ENCODE measurements at places on chromosomes 7 and 10.
A peak's percentile ranks its signal among the peaks of the same experiment; 100 is the strongest.

- DNase-seq = no peak
Measured at GRCh38 chr10:116973946-116974455, 31.0 kb downstream of the SHTN1 start.

DNA sequence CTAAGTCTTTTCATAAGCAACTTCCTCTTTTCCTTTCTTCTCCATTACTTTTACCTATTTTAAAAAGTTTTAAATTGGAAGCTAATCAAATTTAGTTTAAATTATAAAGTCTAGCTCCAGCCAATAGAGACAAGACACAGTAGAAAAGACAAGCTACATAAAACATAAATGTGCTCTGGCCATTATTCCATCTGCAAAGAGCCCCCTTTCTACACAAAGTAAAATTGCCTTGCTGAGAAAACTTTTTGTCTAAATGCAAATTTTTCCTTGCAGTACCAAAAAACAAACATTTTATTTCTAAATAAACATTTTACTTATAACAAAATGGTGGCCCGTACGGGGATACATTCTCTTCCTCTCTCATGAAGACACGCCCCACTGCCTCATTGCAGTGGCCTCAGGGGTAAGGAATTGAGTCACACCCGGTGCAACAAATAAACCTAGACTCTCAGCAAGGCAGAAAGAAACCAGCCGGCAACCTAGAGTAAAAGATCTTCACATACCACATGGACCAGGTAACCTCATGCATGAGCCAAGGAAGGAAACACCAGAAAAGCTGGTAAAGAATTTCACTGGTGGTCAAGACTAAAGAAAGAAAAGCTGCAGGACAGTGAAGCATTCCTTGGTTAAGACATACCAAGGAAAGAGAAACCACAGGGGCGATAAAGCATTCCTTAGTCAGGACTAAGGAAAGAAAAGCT lies 71.6 kb upstream of the ZNF746 start:
- DNase-seq = no peak

GRCh38 chr10:33542752-33543505 lies 208.5 kb upstream of the NRP1 start:
- no peak for DNase-seq

- DNase-seq = no peak
Measured at GRCh38 chr10:114026189-114027040, 17.3 kb upstream of the ADRB1 start.

- DNase-seq = peak; percentile 49
Measured at GRCh38 chr7:130942211-130942964, 208.4 kb upstream of the KLF14 start.

DNA sequence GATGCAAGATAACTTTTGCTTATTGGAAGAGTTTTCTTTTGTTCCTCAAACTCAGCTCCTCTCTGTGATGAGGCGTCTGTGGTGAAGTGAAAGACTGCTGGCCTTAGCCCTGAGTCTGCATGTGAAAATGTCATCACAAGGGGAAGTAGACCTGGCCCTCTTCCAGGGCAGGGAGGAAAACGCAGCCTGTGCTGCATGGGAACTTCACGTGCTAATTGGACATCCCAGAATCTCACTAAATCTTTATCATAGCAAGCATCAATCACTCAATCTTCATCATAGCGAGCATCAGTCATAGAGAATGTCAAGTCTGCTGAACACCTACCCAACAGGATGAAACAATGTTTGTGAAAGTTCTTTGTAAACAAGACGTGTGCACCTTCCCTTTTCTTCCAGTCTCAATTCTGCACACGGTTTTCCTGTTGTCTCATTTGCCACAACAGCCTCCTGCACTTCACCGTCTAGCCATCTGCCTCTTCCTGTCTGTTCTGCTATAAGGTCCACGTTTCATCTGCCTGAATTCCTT lies 314.6 kb downstream of the FRMD4A start:
- DNase-seq = no peak

DNA sequence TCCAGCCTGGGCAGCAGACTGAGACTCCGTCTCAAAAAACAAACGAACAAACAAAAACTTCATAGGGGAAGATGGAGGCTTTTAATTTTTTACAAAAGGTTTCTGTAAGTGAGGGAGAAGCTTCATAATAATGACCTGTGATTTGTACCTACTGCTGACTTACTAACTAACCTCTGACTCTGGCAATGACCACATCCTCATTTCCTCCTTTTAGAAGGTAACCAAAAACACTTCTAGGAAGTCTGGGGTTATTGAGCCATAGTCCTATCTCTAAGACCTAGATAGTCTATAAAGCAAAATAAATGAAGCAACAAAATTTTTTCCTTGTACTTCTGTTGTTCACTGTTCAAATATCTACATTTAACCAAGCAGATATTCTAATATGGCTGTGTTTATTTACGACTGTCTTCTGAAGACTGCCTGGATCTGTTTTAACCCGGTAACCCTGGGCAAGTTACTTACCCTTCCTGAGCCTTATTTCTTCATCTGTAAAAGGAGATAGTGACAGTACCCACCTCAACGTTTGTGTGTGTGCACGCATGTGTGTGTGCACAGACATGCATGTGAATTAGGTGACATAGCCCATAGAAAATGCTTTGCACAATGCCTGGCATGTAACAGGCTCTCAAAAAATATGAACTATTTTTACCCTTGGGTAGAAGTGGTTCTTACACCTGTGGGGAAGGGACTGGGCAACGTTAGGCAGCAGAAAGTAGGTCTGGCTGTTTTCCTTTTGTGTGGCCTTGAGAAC lies 30.8 kb upstream of the SMNDC1 start:
- no peak for DNase-seq

GRCh38 chr7:151936207-151936606 lies 20.0 kb upstream of the GALNTL5 start:
- no peak for DNase-seq

- DNase-seq = no peak
Measured at GRCh38 chr10:9301554-9301953, 1247.1 kb downstream of the GATA3 start.

GRCh38 chr7:29310625-29311024 lies 116.0 kb downstream of the CHN2 start:
- DNase-seq = no peak

DNA sequence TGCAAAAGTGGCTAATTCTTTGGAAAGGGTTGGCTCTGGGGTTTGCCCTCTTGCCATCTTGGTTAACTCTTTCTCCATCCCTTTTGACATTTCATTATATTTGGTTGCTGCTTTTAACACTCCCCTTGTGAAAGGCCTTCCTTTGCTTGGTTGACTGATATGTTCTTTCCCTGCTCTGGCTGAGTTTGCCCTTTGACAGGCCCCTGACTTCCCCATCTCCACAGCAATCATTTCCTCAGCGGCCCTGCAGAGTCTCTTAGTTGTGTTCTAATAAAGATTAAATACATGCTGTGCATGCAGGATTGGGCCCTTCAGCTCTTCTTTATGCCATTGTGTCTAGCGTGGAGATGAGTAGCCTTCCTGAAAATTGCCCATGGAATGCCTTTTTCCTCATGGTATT lies 84.5 kb upstream of the CSTF2T start:
- no peak for DNase-seq

- DNase-seq = no peak
Measured at GRCh38 chr7:136403591-136403990, 426.4 kb upstream of the MTPN start.

DNA sequence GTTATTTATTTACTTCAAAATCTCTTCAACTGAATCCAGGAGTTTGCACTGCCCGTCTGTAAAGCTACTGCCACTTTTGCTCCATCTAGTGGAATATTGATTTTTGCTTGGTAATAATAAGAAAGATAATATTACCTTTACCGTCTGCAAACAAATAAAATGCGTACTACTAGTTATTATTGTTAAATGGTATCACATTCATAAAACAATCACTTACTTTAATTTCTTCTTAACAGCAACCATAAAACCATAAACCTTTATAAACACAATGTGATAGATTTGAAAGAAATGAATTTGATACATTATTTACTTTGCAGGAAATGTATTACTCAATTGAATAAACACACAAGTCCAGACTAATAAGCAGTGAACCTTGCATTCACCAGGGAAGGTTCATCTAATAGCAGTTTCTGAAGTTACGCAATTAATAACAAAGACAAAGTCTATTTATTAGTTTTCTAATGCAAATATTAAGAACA lies 6.4 kb downstream of the AGMO start:
- no peak for DNase-seq

- DNase-seq = no peak
Measured at GRCh38 chr7:4832711-4833110, 29.1 kb downstream of the PAPOLB start.

DNA sequence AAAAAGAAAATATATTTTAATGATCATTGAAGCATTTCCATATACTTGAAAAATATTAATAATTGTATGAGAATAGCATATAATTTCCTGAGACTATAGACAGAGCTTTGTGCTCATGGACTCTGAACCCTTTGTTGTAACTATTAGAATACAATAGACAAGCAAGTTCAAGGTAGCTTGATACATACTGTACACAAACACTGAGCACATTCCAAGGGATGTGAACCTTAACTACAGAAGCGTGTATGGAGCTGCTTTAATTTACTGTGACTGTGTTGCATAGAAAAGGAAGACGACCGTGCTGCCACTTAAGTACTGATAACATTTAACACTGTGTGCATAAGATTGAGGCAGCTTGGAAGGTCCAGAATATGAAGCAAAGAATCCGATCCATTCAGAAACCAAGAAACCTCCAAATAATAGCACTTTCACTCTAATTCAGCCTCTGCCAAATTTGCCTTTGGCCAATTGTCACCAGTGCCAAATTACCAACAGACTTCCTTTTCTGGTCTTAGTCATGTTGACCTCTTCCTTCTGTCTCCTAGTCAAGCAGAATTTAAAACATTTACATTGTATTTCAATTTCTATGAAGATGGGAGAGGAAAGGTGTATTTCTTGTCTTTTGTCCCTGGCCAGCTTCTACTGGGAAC lies 566.1 kb upstream of the GALNT17 start:
- DNase-seq = no peak

DNA sequence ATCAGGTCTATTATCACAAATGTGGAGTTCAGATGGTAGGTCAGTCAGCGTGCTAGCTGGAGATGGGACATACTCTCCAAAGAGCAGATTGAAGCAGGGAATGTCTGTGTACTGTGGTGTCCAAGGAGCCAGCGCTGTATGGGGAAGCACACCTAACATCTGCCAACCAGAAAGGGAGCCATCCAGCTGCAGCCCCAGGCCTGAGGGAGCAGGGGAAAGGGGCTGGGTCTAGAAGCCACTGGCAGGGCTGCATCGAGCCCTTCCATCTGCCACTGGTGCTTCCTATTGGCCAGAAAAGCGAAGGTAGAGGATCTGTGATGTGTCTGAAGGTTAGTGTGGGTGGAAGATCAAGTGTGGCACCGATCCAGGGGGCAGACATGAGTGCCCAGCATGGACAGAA lies 8.0 kb upstream of the RAMP3 start:
- DNase-seq = no peak

- no peak for DNase-seq
Measured at GRCh38 chr7:14639329-14639728, 263.2 kb downstream of the DGKB start.

- no peak for DNase-seq
Measured at GRCh38 chr10:89377705-89378637, at the start of gene IFIT1B. Gene IFIT1B (plus strand): TSS chr10:89378056. CDS start chr10:89378136, 80 bp downstream.

DNA sequence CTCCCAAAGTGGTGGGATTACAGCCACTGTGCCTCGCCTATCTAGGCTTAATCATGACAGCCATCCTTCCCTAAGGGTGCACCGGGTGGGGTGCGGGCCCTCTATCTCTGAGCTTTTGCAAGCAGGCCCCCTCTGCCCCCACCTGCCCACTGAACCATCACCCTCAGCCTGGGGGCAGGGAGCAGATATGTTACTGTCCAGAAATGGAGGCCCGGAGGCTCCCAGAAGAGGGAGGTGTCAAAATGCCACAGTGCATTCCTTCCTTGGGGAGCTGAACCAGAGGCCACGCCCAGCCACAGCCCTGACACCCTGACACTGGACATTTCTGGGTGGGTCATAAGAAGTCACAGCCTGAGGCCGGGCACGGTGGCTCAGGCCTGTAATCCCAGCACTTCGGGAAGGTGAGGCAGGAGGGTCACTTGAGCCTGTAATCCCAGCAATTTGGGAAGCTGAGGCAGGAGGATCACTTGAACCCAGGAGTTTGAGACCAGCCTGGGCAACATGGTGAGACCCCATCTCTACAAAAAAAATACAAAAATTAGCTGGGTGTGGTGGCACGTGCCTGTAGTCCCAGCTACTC lies 129.8 kb upstream of the TNRC18 start:
- no peak for DNase-seq

DNA sequence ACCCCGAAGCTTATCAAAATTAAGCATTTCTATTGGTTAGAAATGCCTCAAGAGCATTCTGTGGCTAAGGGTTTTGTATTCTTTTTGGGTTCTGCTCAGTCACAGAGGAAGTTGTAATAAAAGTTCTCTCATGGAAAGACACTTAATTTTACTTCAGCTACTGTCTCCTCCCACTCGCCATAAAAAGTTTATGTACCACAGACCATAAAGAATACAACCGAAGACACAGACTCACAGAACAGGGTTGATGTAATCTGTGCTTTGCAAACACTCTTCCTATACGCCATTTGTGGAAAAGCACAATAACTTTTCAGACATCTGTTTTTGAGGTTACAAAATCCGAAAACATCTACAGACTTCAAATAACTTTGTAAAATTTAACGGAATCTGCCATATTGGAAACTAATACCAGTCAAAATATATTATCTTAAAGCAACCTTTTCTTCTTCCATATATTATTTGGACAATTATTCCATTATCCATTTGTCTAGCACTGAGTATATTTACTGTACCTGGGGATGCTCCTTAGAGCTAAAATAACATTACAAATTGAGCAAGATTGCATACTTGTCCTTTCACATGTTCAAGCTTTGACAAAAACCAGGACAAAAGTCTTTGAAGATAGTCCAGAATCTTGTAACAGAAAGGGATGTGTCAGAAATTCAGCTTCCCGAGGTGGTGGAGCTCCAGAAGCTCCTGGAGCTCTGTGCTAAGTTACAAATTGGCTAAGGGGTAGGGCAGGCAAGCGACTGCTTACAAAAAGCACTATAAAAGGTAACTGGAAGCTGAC lies 219.0 kb upstream of the MEOX2 start:
- DNase-seq = no peak

DNA sequence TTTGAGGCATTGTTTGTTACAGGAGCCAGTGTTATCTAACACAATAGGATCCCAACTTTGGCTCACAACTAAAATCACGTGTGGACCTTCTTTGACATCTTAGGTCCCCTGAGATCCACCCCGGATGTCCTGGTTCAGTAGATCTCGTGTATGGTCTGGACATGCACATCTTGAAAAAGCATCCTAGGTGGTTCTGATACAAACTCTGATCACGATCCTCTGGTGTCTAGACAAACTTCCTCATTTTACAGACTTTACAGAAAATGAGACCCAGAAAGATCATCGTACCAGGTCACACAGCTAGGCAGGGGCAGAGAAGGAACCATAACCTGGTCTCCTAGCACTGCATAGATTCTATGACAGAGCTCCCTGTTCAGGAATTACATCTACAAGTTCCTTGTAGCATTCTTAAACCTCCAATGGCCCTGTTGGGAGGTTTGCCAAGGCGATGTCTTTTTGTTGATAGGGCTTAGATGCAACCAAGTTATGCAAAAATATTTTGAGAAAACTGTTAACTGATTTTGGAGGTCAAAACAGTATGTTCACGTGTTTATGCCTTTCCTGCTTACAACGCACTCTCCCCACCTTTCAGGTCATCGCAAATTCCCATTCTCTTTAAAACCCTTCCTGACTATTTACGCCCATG lies 30.8 kb upstream of the CHST15 start:
- DNase-seq = no peak

- DNase-seq = no peak
Measured at GRCh38 chr7:50376056-50376820, 71.7 kb downstream of the IKZF1 start.

GRCh38 chr10:64316416-64316815 lies 795.2 kb downstream of the REEP3 start:
- no peak for DNase-seq
